ENCODE measurements at places on chromosomes 2 and 18. TPM values are rescaled to one million over a fixed set of nuclear protein-coding genes. Genes with fewer than 3 reads are reported as not detected.

The ERBB4 gene
- under 0.01 TPM for total RNA-seq

The RTP5 gene
- total RNA-seq = not detected

The GKN2 gene
- not detected for total RNA-seq

The FAM237A gene
- not detected for total RNA-seq

The STPG4 gene
- total RNA-seq = not detected

The KCNE4 gene
- not detected for total RNA-seq

The MRO gene
- total RNA-seq = 0.55 TPM

The ANKRD44 gene
- total RNA-seq = 28.7 TPM

The CRACDL gene
- total RNA-seq = 0.40 TPM

The TUBA4B gene
- total RNA-seq = not detected

The CRYGD gene
- total RNA-seq = not detected

The CPO gene
- not detected for total RNA-seq

The B3GNT7 gene
- 11.0 TPM for total RNA-seq

The PAX8 gene
- 2.6 TPM for total RNA-seq

The PAPOLG gene
- total RNA-seq = 8.8 TPM

DNA sequence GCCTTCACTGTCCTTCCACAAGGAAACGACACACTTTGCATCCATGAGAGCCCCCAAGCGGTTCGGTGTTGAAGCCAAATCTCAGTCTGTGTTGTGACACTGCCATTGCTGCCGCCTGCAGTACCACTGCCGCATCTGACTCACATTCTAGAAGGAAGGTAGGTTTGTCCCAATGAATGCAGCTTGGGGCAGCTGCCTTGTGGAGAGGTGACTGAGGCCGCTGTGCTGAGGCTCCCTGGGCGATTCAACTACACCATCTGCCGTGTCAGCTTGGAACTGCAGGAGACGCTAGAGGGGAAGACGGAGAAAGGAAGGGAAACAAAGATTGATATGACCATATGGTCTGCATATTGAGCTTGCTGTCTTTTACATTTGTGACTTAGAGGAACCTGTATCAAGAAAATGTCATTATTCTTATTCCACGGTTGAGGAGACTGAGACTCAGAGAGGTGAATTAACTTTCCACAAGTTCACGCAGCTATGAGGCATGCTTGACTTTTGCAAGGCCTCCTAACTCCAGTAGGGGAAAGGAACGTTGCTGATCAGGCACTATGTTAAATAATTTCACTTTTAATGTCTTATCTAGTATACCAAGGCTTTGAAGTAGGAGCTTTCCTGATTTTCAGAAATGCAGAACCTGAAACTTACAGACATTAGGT lies 43.5 kb upstream of the LMAN1 start:
- peak; percentile 93 for DNase-seq

DNA sequence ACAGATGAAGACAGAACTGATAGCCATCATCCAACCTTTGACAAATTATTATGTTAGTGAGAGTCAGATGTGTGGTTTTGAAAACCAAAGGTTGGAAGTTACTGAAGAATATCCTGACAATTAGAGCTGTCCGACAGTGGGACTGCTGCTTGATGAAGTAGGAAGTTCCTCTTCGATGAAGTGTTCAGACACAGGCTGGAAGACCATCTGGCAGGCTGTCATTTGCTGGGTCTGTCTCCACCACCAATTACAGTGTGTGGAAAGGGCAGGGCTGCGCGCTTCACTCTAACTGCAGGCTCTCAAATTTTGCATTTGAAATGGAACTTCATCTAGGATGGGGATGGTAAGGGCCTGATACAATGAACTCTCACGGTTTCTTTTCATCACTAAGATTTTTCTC lies 313.8 kb downstream of the PIK3C3 start:
- DNase-seq = no peak

DNA sequence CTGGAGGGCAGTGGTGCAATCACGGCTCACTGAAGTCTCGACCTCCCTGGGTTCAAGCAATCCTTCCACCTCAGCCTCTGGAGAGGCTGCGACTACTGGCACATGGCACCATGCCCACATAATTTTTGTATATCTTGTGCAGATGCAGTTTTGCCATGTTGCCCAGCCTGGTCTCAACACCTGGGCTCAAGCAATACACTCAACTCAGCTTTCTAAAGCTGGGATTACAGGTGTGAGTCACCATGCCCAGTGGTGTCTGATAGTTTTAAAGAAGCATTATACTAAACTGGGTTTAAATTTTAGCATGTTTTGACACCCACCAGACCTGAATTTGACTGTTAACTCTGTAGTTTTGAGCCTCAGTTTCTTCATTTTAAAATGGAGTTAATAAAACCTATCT lies 109.4 kb upstream of the SLC38A11 start:
- no peak for DNase-seq

DNA sequence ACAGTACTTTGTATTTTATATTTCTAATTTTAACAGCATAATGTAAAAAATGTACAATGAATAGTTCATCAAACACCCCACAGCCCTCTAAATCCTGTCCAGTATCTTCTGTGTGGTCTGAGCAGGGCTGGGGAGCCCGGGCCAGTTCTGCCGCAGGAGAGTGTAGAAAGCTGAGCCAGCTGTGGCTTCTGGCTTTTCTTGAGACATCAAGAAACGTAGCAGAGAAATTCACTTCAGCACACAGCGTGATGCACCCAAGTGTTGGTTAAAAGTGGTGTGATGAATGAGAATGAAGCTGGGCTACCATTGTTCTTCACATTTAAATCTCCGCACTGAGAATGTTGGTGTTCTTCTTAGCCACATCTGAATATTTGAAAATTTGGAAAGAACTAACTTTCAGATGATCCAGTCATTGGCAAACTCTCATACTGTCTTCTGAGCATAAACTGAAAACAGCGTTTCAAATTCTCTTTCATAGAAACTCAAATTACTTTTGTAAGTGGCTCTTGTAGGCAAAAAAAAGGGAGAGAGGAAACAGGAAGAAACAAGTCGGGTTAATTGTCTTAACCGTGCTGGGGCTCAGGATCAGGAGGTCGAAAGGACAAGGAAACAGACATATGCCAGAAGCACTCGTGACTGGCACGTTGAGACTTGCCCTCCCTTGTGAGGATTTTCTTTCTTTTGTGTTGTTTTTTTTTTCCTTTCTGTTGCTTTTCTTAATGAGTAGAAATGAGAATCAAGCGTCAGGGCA lies 23.4 kb upstream of the TMEM87B start:
- no peak for DNase-seq

GRCh38 chr2:168416555-168416954 lies 39.5 kb upstream of the CERS6 start:
- DNase-seq = no peak

GRCh38 chr2:15941481-15941850 lies 1.1 kb downstream of the MYCN start:
- DNase-seq = no peak

- no peak for DNase-seq
Observed at GRCh38 chr2:112846031-112846430, 9.5 kb upstream of the IL1B start.

DNA sequence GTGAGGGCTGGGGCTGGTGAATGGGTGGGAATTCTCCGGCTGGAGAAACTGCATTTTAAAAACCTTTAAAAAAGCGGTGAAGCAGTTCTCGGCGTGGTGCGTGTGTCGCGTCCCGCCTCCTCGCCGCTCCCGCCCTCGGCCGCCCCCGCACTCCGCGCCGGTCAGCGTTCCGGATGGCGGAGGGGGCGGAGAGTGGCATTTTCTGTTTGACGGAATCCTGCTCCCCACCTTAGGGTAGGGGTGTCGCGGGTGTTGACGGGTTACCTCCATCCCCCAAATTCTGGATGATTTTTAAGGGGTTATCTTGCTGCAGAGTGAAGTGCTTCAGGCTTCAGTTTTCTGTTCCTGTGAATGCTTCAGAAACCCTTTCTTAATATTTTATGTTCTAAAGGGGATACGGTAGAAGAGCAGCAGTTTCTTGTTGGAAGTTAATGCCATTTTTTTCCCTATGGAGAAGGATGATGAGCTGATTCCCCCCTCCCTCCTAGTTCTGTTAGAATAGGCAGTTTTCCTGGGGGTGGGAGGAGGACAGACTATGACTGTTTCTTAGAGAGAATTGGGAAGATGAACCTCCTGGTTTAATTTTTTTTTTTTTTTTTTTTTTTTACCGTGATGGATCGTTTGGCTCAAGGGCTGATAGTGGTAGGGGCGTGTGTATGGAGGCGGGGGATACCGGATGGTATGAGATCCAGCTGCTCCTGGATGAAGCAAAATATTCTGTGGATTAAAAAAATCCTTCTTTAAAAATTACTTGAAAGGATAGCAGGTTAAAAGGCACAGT lies 756 bp downstream of the ABI2 start:
- DNase-seq = peak; percentile 45

GRCh38 chr2:166179201-166179600 lies 51.4 kb upstream of the SCN1A start:
- DNase-seq = peak; percentile 62

DNA sequence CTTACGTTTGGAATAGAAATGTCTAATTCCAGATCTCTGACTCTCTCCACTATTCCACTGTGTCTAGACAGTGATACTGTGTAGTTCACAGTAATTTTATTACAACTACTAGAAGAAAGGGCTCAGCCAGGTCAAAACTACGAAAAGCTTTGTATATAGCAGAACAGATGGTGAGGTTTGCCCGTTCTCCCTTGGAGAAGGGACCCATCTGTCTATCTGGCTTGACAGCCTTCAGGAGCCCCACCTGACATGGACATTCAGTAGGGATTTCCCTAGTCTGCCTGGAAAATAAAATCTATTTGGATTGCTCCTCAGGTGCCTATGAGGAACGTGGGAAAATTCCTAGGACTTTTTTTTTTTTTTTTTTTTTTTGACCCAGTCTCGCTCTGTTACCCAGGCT lies 435.4 kb downstream of the NRXN1 start:
- DNase-seq = no peak

DNA sequence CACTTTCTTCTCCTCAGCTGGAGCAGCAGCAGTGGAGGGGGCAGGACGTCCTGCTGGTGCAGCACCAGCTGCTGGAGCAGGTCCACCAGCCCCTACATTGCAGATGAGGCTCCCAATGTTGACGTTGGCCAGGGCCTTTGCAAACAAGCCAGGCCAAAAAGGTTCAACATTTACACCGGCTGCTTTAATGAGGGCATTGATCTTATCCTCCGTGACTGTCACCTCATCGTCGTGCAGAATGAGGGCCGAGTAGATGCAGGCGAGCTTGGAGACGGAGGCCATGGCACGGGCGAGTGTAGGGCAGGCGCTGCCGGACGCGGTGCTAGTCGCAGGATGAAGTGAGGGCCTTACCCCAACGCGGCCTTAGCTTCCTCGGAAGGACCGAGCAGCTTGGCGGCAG lies 12.5 kb downstream of the HOXD1 start:
- no peak for DNase-seq

DNA sequence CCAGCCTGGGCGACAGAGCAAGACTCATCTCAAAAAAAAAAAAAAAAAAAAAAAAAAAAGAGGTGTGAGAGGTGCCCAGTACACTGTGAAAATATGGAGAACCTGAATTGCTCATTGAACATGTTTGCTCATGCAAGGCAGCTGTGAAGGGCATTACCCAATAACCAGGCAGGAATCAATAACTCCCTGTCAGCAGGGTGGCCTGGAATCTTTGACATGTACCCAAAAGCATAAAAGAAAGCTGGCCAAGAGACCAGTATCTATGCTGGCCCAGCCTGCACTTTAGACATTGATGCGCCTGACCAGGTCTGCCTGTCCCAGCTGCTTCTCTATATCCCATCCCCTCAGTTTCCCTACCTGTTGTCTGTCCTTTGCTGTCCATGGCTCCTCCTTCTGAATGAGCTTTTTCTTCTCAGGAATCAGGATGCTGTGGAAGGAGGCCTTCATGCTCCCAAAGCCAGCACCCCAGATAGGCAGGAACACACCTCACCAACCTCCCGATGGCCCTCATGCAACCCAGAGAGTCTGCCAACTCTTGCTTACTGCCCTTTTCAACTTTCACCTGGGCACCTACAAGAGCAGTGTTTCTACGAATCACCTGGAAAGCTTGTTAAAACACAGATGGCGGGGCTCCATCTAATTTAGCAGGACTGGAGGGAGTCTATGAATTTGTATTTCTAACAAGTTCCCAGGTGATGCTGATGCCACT lies 83.4 kb upstream of the PPP1CB start:
- DNase-seq = no peak

DNA sequence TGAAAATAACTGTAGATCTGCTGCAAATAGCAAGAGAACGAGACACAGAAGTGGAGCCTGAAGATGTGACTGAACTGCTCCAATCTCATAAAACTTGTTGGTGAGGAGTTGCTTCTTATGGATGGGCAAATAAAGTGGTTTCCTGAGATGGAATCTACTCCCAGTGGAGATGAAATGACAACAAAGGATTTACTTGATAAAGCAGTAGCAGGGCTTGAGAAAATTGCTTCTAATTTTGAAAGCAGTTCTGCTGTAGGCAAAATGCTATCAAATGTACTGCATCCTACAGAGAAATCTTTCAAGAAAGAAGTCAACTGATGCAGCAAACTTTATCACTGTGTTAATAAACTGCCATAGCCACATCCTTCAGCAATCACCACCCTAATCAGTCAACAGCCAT lies 44.0 kb downstream of the RPRD1A start:
- no peak for DNase-seq

DNA sequence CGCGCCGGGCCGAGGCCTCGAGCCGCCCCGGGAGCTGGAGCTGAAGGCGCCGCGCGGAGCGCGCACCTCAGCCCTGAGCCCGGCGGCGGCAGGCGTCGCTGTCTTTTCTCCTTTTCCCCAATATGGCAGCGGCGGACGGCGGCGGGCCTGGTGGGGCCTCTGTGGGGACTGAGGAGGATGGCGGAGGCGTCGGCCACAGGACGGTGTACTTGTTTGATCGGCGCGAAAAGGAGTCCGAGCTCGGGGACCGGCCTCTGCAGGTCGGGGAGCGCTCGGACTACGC lies 369 bp downstream of the SMCHD1 start:
- no peak for DNase-seq

GRCh38 chr2:138269765-138270164 lies 231.8 kb upstream of the SPOPL start:
- DNase-seq = no peak

DNA sequence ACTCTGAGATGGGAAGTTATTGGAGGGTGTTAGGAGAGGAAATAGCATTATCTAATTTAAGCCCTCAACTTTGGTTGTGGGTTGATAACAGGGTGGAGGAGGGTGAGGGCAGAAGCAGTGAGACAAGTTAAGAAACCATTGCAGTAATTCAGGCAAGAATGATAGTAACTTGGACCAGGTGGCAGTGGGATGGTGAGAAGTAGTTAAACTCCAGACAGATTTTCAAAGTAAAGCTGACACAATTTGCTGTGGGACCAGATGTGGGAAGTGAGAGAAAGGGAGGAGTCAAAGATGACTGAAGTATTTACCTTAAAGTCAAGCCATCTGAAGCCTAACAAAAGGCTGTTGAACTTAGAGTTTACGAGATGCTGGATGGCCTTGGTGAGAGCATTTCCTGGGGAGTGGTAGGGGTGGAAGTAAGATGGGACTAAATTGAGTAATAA lies 163.2 kb upstream of the KLF7 start:
- peak; percentile 48 for DNase-seq
